ENCODE measurements at places on chromosomes 3 and 15.

- no peak for DNase-seq
Measured at GRCh38 chr3:11661052-11661656, 17.4 kb upstream of the VGLL4 start.

GRCh38 chr3:155963570-155963969 lies 93.1 kb downstream of the GMPS start:
- DNase-seq: peak; percentile 45

GRCh38 chr3:152051501-152052404 lies 178.3 kb downstream of the SUCNR1 start:
- peak; percentile 43 for DNase-seq

- DNase-seq: peak; percentile 68
Measured at GRCh38 chr3:8317661-8318649, 183.7 kb upstream of the LMCD1 start.

- DNase-seq: peak; percentile 68
Measured at GRCh38 chr15:51310064-51310463, 28.3 kb downstream of the CYP19A1 start.

- DNase-seq: no peak
Measured at GRCh38 chr15:43792761-43793476, 799 bp downstream of the SERF2 start.

DNA sequence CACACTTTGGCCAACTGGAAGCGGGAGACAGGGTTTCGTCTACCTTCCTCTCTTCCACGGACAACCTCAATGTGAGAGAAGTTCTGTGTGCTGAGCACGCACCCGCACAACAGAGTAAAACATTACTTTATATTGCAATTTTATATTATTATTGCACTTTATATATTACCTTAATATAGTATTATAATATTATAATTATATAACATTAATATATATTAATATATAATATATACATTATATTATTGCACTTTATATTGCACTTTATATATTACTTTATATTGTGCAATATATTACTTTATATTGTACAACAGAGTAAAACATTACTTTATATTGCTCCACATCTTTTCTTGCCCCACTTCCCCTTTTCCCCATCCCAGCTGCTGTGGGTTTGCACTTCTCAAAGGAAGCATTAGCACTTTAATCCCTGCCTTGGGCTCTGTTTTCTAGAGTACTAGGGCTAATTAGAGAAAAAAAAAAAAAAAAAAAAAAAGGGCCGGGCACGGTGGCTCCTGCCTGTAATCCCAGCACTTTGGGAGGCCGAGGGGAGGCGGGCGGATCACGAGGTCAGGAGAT lies 76.4 kb upstream of the SLC4A7 start:
- no peak for DNase-seq

Measured in fibroblast of skin of abdomen (primary cell).